ENCODE measurements at places on chromosomes 16 and 17.

- DNase-seq = no peak
Measured at GRCh38 chr17:15332338-15332737, 9.1 kb downstream of the TEKT3 start.

DNA sequence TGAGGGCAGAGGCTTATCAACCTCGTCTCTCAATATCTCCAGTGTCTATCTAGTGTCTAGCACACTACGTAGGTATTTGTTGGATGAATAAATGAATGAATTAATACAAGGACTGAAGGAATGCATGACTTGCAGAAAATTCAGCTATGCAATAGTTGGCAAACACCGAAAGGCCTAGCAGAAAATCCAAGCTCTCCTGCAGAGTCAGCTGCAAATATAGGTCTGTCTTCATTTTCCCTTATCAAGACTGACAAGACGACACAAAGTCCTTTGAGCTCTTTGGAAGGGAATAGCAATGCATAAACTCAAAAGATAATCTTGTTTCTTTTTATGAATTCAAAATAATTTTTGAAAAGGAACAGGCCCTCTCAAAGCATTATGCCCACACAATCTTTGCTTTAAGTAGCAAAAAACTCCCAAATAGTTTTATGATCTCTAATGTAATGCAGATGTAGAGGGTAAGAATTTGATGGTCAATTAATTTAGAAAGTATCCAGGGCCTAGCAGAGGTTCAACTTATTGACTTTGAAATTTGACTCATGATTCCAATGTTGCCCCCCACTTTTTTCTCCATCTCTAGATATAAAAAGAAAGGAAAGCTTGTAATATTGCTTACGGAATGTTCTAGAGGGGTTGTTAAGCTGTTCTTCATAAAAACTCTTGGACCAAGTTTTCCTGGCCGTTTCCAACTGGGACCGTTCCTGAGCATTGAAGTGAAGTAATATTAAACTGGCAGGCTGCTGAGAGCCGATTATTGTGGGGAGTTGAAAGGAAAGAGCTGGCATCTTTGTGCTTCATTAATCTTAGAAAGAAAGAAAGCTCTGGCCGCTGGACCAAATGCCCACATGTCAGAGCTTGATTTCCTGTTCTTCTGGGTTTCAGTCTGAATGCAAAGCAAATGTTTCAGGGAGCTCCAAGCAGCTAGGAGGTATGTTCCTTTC lies 227.3 kb downstream of the HS3ST3A1 start:
- DNase-seq = no peak

GRCh38 chr16:495127-495748 lies 32.3 kb upstream of the CAPN15 start:
- DNase-seq = no peak

DNA sequence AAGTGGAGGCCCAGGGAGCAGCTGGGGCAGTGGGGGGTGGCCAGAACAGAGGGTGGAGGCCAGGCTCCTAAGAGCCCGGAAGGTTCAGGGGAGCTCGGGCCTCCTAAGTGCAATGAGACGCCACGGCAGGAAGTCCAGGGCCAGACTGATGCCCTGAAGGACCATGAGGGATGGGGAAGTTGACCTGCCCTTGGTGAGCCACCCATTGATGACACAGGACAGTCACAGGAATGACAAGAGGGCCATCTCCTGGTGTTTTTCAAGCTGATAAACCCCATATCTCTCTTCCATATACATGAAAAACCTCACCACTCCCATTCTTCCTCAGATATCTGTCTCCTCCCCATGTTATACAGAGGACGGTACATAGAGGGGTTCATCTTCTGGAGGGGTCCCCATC lies 5.8 kb upstream of the MRPL58 start:
- DNase-seq = no peak

GRCh38 chr16:83794860-83795554 lies 12.8 kb upstream of the HSBP1 start:
- DNase-seq = no peak

DNA sequence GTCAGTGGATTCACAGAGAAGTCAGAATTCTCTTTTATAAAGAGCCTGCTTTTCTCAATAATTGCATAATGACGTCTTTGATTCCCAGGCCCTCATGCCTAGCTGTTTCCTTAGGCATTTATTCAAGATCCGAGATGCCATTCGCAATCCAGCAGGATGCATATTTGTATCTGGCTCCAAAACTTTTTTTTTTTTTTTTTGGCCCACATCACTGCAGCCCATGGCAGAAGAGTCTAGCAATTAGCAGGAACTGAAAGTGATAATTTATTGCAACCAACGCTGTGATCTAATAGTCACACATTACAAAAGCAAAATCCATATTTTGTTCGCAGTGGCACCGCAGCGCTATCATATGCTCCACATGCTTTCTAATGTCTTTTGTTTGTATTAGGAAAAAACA lies 503.4 kb downstream of the MAF start:
- DNase-seq = no peak

GRCh38 chr16:11315510-11315909 lies 29.7 kb upstream of the RMI2 start:
- DNase-seq = no peak

DNA sequence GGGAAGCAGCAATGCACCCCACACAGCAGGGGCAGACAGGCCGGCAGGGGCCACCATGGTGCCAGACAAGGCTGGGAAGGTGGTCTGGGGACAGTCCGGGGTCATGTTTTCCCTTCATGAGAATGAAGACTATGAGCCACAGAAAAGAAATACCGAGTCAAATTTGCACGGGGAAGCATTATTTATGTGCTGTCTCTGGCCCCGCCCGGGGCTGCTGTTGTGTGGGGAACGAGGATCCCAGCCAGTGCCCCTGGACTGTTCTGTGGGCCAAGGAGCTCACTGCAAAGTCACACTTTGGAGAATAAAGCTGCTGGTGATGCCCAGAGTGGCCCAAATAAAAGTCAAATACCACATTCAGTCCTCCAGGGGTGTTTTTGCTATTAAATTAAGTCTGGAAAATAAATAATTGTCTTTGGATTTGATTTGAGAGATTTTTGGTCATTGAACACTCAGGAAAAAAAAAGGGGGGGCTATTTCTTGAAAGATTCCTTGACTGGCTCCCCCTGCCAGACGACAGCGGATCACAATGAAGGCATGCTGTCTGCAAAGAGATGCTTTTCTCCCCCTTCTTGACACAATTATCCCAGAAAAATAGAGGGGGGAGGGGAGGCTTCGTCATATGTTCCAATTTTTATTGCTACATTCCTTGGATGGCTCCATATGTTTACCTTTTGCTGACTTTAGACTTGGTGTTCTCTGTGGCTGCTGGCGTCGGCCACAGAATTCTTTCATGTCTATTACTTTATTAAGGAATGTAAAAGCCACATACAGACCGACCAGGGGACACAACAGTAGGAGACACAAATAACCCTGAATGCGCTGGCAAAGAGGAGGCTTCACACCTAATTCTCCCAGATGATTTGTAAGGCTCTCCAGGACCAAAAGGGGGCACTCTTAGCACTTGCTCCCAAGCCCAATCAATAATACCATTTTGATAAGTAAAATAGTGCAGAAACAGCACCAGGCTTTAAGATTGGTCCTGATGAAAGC lies 27.1 kb upstream of the ANKFN1 start:
- no peak for DNase-seq

DNA sequence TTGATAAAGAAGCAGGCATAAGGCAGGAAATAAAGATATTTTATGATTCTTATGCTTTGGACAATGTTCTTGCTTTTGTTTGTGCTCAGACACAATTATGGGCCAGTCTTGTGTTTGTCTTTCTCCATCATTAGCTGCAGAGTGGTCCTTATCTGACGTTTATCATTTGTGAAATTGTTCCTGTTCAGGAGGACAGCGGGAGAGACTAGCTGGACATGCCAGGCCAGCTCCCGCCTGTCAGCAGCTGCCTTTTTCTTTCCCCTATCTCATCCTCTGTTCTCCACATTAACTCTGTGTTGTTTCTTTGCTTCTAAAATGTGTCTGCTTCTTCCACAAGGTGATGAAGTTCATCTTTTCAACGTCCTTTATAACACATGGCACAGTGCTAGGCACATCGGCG lies 333.5 kb downstream of the NPIPA8 start:
- no peak for DNase-seq

DNA sequence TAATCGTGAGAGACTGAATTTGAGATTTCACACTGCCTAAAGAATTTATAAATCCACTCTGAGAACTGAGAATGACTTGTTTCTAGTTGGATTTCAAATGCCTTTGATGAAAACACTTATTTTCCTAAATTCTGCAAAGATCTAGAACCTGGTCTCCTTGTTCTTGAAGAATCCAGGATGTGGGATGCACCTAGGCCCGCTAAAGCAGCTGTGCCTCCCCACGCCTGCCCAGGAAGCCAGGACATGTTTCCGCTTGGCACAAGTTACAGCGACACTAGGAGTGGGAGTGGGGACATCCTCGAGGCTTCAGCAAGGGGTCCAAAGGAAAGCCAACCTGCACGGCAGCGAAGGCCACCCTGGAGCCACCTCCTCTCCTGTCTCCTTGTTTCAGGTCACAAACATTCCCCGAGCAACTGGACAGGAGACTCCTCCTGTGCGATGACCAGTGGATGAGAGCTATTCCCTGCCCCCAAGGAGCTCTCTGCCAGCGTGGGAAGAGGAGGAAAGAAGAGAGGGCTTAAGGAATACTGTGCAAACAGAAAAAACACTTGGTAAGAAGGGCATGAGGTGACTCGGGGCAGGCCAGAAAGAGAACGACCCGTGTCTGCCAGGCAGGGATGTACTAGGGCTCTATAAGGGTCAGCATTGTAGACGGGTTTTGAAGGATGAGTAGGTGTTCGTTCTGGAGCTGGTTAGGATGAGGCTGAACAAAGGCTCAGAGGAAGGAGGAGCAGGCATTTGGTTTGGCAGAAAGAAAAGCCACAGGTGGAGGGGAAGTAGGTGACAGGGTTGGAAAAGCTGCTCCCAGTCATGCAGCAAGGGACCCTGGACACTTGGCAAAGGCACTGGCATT lies 11.1 kb downstream of the VAC14 start:
- no peak for DNase-seq

- no peak for DNase-seq
Measured at GRCh38 chr17:17254036-17254435, 17.1 kb upstream of the FLCN start.

DNA sequence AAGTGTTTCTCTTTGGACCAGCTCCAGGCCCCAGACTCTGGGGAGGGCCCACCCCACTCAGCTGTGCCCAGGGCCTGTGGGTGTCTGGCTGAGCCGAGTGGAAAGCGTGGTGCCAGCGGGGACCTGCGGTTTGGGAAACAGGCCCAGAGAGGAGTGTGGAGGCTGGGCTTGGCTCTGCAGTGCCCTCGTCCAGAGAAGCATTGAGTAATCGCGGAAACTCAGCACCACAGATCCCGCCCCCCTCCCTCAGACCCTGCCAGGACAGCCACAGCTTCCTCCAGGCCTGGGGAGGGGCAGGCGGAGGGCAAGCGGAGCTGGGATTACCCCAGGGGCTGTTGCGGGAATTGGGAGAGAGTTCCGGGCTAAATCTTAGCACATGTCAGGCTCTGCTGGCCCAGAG lies 14.6 kb upstream of the PITPNA start:
- no peak for DNase-seq

- DNase-seq = no peak
Measured at GRCh38 chr17:3879186-3879585, 13.7 kb downstream of the CAMKK1 start.

GRCh38 chr17:2749058-2749783 lies at the start of gene CCDC92B:
TSS of gene CCDC92B (minus strand) at chr17:2749652. CDS start at chr17:2735145, 14,507 bp downstream.
- no peak for DNase-seq

- no peak for DNase-seq
Measured at GRCh38 chr17:42453439-42453838, 5.2 kb upstream of the ATP6V0A1 start.

- no peak for DNase-seq
Measured at GRCh38 chr17:82345151-82345976, 11.8 kb upstream of the SECTM1 start.

DNA sequence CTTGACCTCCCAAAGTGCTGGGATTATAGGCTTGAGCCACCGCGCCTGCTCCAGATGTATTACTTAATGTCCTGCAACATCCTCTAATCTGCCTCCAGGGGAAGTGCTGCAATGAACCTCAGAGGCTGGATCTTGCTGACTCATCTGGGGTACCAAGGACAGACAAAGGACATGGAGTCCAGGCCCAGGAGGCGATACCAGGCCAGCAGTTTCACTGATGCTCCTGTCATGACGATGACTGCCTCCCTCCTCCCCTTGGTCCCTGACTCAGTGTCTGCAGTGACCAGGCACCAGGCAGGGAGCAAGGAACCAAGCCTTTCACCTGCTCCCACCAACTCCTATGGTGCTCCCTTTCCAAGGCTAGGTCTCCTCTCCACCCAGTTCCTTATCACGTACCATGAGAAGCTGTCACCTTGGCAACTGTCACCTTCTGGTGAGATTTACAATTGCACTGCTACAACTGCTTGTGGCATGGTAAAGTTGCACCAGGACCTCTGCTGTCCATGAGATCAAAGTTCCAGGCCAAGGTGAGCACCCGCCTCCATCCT lies 21.6 kb upstream of the PHOSPHO1 start:
- no peak for DNase-seq

GRCh38 chr17:72901083-72901482 lies 191.4 kb downstream of the SLC39A11 start:
- no peak for DNase-seq

Measured in LNCaP clone FGC (cell line).